Astrocyte (in vitro differentiated cells and primary cell): ENCODE measurements at places on chromosomes 1 and 21.

DNA sequence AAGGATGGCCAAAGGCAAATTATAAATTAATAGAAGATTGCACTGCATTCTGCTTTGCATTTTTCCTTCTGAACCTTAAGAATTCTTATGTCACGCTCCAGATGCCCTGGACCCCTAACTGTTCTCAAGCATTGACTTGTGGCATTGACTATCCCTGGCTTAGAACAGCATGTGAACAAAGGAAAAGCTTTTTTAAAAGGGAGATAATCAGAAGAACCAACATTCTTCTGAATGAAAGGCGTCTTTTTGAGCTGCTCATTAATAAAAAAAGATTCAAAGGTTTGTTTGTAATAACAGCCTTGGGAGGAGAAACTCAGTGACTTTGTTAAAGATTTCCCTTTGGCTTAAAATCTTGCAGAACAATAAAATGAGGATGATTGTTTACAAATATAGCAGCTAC, 105.5 kb downstream of the TNNI3K start:
- no peak for DNase-seq

- peak; percentile 90 for DNase-seq
Measured at GRCh38 chr1:84442256-84442655, 36.8 kb upstream of the RPF1 start.

DNA sequence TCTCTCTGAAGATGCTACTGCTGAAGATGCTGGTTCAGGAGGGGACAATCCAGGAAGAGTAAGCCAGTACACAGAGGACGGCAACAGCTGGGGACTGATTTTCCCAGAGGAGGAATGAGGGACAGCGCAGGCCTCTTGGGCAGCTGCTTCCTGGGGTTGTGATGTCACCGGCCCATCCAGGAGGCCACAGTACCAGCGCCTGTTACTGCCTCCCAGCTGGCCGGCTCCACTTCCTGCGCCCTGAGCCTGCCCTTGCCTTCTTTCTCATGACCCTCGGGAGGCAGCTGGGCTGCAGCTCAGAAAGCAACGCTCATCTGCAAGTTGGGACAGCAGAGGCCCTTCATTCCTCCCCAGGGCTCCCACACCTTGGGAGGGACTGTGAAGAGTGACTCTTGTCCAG, 21.9 kb upstream of the ID3 start:
- no peak for DNase-seq

- no peak for DNase-seq
Measured at GRCh38 chr1:10168912-10169514, 41.4 kb upstream of the KIF1B start.

DNA sequence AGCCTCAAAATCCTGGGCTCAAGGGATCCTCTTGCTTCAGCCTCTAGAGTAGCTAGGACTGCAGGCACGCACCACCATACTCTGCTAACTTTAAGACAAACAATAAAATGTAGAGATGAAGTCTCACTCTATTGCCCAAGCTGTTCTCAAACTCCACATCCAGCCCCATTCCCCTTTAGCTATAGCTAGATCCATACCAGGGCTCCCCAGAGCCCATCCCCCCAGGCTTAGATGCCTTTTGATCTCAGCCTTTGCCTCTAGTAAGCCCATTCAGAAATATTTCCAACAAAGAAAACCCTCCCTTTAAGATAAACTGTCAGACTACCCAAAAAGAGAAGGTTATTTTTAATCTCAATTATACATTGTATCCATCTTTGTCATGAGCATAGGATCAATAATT, 325.4 kb downstream of the CHRM3 start:
- no peak for DNase-seq

- no peak for DNase-seq
Measured at GRCh38 chr1:36123356-36123755, 1.7 kb downstream of the COL8A2 start.

DNA sequence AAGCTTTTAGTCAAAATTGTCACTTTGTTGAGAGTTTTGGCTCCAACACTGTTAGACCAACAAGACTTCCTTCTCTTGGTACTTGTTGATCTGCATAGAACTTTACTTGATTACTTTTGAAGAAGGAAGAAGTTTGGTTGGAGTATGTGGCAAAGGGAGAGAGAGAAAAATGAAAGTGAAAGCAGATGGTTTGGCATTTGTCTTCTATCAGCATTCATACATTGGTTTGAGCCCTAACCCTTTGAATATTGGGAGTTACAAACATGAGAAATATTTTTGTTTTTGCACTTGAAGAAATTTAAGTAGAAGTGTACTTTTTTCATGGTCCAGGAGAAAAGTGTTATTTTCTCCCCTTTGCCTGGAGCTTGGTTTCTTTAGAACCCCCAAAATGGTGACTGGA, 169.8 kb downstream of the ADGRL4 start:
- DNase-seq: no peak

DNA sequence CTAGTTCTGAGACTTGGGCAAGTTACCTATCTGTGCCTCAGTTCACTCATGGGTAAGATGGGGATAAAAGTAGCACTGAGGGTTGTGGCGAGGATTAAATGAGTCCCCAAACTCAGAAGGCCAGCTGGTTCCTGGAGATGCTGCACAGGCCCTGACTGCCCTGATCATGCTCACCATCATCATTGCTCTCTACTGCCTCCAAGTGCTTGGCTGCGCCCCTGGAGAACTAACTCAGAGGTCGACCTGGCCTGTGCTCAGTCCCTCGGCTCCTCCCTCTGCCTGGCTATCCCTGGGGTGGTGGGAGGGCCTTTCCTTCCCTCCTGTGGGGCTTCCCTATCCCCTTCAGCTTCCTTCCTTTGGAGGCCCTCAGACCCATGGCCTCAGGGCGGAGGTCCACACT, 5.6 kb downstream of the SLC5A9 start:
- no peak for DNase-seq

GRCh38 chr1:185427264-185427663, 110.2 kb upstream of the IVNS1ABP start:
- DNase-seq: no peak

GRCh38 chr1:54396261-54396933, 9.8 kb downstream of the SSBP3 start:
- no peak for DNase-seq

DNA sequence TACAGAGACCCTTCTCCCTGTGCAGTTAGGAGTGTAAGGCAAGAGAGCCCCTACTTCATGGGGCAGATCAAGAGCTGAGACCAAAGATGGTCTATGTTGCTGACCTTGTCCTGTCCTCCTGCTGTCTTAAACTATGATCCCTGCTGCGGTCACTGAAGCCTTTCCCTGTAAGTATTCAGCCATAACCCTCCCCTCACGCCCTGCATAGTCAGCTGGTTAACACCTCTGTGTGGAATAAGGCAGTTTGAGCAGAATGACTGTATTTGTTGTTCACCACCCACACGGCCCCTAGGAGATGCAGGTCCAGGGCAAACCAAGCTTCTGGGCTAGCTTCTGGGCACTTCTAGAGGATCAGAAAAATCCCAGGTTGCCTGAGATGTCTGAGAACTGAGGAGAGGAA, 356 bp downstream of the TSPAN1 start:
- DNase-seq: no peak

DNA sequence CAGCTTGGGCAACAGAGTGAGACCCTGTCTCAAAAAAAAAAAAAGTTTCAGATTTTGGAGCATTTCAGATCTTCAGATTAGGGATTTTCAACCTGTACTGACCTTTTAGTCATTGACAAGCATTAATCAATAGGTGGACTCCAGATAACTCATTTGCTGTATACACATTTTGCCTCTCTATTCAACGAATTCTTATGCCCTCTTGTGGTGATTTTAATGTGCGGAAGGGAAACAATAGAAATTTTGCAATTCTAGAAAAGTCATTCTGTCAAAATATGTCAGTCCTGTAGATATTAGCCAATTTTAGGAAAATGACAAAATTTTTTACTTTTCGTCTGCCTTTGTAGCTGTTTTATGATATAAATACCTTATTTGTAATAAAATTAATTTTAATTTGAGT, 11.6 kb upstream of the OR2G2 start:
- DNase-seq: no peak

DNA sequence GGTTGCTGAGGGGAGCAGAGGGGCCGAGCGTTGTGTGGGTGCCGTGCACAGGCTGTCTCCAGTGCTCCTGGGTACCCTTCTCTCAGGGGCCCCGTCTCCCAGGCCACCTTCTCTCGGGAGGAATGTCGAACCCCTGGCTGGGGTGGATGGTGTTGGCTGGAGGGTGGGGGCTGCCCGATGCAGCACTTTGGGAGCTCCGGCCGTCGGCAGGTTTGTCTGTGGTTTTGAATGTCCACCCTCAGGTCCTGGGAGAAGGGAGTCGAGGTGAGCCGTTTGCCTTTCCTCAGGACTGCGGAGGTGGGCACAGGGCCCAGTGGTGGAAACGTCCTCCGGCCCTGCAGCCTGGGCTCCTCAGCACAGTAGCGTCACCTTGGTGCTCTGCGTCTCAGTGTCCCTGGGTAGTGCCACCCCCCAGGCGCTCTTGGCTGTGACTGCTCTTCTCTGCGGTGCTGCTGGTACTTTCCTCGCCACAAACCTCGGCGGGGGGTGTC, 14.5 kb downstream of the SLX9 start:
- DNase-seq: no peak

GRCh38 chr21:37451446-37451845, 84.9 kb downstream of the DYRK1A start:
- DNase-seq: no peak

GRCh38 chr1:88648706-88649105, 35.4 kb upstream of the PKN2 start:
- DNase-seq: no peak

DNA sequence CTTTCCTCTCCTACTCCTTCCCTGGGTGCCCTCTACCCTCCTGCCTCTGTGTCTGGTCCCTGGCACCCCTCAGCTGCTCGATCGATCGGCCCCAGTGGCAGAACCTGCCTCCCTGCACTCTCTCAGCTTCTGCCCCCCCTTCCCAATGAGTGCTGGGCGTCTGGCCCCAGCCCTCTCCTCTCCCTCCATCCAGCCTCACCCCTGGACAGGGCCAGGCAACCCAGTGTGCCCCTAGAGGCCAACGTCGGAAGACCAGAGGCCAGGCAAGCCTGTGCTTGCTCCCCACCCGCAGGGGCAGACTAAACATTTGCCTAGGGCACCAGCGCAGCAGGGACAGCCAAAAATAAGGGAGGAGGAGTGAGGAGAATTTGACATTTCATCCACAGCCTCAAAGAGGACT, 43.5 kb downstream of the LGR6 start:
- no peak for DNase-seq

DNA sequence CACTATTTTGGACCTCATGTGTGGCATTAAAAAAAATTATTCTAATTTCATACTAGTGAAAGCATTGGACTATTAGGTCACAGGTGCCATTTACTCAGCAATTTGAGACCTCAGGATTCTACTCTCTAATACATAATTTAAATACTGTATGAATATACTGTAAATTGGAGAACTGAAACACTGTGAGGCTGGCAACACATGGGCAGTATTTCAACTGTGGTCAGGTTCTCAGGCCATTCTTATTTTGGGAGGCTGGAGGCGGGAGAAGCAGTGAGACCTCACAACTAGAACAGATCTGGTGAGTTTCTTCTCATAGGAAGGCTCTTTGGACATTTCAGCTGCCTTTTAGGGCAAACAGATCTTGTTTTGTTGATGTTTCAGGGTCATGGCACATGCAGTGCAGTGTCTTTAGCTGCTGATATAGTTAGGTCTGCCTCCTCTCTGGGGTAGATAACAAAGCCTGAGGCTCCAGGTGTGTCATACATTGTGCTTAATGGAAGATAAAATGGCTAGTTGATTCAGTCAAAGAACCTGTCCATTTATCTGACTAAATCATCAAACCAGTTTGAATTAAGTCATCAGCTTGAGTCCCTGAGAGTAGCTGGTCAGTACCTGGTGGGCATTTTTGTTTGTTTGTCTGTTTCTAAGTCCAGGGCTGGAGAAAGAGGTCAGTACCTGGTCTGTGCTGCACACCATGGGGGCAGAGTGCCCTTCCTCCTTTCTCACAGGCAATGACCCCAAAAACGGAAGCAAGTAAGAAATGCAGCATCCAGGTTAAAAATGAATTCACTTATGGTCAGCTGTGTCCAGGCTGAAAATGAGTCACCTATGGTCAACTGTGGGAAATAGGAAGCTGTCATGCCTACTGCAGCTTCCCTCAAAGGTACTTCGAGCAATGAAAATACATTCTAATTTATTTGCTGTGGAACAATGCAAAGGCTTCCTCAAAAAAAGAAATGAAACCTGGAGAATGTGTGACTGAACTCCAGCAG, 216.2 kb downstream of the SDCCAG8 start:
- peak; percentile 60 for DNase-seq

GRCh38 chr1:38476111-38476849, 383.3 kb downstream of the RRAGC start:
- no peak for DNase-seq

- DNase-seq: peak; percentile 47
Measured at GRCh38 chr21:41677671-41678015, 89.2 kb downstream of the RIPK4 start.

DNA sequence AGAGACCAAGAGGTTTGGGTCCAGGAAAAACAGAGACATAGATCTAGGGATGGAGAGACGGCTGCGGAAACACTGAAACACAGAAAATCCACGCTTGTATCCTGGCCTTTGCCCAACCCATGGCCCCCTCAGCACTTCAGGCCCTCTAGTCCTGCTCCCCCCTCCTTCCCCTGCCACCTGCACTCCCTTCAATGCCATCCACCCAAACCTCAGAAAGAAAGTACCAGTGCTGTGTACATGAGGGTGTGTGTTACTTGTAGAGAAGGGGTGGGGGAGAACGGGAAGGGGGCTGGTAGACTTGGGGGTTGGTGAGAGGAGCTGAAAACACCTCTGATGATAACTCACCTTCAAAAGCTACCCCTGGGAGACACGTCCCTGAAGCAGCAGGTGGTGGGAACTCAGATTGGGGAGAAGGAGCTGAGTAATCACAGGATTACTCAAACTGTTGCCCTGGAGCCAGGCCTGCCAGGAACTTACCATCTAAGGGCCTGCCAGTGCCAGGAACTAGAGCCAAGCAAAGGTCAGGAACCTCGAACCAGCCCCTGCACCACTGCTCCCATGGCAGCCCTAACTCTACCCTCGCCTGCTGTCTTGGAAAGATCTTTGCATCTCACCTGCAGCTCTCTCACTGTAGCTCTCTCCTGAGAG, 11.5 kb downstream of the RORC start:
- no peak for DNase-seq

DNA sequence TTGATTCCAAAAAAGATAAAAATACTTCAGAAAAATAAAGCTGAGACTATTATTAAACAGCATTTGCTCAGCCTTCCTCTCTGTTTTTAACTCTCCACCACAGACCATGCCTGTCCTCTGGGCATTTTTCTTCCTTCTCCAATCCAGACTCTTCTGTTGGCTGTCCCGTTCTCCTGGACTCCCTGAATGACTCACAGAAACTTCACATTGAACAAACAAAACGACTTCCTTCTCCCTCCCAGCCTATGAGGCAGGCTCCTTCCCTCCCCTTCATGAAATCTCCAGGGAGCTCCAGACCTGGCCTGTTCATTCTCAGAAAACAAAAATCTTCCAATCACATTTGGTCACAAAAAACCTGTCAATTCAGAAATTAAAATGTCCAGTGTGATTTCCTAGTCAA, 421.3 kb downstream of the NPHP4 start:
- no peak for DNase-seq

DNA sequence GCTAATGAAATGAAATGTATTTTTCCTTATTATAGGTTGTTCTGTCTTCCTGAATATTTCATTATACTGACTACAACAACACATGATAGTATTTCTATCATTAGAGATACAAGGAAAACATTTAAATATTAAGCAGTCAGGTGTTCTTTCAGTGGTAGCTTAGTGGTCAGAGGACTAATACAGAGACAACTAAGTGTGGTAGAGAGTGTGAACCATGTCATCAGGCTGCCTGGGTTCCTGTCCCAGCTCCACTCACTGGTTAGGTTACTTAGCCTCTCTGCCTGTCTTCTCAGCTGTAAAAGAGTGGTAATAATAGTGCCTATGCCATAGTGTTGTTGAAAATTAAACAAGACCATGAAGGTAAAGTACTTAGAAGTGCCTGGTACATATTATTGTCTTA, 3.9 kb downstream of the UAP1 start:
- DNase-seq: no peak
